ENCODE measurements at places on chromosomes 4 and X.

- peaks cover 19% of the 10 kb centered on the region for H3K4me1 ChIP-seq
- H3K27ac ChIP-seq: peak overlapping the region; percentile 77
- peak; percentile 13 for DNase-seq
These were observed 51.3 kb upstream of the MAP3K15 start for GRCh38 chrX:19566359-19567222.

DNA sequence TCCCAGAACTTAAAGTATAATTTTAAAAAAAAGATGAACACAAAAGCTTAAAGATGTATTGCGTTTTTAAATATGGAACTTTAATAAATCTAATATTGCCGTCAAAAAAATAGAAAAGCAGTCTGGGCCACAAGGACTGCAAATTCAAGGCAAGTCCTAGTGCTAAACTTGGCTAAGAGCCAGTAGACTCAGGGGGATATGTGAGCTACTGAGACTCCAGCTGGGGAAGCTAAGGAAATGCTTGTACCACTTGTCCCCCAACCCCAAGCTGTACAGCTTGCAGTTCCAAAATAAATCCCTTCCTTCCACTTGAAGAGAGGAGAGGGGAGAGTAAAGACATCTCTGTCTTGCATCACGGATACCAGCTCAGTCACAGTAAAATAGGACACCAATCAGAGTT lies 290.8 kb upstream of the FGF13 start:
- H3K4me1 ChIP-seq: no peaks in the 10 kb centered on the region
- no peaks in the 10 kb centered on the region for H3K27me3 ChIP-seq
- no peaks in the 10 kb centered on the region for H3K36me3 ChIP-seq
- H3K4me3 ChIP-seq: no peak overlapping the region
- no peak for DNase-seq
- no peak overlapping the region for H3K27ac ChIP-seq

DNA sequence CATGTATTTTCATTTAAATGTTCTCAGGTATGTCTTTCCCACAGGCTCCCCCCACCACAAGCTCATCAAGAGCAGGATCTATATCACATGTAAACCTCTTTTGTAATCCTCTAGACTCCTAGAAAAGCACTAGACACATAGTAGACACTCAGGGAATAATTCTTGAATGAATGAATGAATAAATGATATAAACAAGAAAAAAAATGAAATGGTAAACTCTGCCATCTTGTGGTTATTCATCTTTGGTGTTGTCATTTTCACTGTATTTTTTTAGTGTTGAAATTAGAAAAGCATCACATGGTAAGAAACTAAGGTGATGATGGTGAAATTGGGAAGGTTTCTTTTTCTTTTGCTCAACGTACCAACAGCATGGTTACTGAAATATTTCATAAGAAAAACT lies 34.2 kb upstream of the C1GALT1C1 start:
- no peak overlapping the region for H3K27ac ChIP-seq
- peaks cover 2% of the 10 kb centered on the region for H3K4me1 ChIP-seq
- H3K27me3 ChIP-seq: no peaks in the 10 kb centered on the region
- DNase-seq: no peak
- no peaks in the 10 kb centered on the region for H3K36me3 ChIP-seq

GRCh38 chr4:171932238-171932637 lies 119.0 kb downstream of the GALNTL6 start:
- H3K27me3 ChIP-seq: no peaks in the 10 kb centered on the region
- H3K27ac ChIP-seq: no peak overlapping the region
- no peak overlapping the region for H3K4me3 ChIP-seq

- no peak for DNase-seq
- no peaks in the 10 kb centered on the region for H3K27me3 ChIP-seq
- H3K4me1 ChIP-seq: no peaks in the 10 kb centered on the region
These were observed 45.6 kb downstream of the GABRA3 start for GRCh38 chrX:152405561-152405960.

DNA sequence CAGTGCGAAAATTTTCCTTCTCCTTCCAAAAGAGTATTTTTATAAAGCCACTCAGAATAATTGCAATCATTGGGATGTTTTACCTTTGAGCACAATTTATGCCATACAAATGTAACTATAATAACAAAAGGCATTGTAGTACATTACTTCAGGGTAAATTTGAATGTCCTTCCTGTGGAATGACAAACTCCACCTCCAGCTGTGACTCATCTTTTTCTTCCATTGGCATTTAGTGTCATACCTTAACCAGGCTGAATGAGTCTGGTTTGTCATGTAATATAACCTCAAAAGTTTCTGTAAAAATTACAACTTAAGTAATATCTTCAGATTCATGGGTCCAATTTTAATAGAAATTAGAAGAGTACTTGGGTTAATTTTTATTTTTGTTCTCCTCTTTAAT lies 93.3 kb downstream of the TMEM47 start:
- H3K36me3 ChIP-seq: no peaks in the 10 kb centered on the region
- no peak overlapping the region for H3K27ac ChIP-seq
- DNase-seq: no peak
- no peaks in the 10 kb centered on the region for H3K4me1 ChIP-seq
- H3K4me3 ChIP-seq: no peak overlapping the region

- no peaks in the 10 kb centered on the region for H3K36me3 ChIP-seq
- no peak overlapping the region for H3K27ac ChIP-seq
These were observed 7.5 kb upstream of the BMP2K start for GRCh38 chr4:78768452-78769180.

DNA sequence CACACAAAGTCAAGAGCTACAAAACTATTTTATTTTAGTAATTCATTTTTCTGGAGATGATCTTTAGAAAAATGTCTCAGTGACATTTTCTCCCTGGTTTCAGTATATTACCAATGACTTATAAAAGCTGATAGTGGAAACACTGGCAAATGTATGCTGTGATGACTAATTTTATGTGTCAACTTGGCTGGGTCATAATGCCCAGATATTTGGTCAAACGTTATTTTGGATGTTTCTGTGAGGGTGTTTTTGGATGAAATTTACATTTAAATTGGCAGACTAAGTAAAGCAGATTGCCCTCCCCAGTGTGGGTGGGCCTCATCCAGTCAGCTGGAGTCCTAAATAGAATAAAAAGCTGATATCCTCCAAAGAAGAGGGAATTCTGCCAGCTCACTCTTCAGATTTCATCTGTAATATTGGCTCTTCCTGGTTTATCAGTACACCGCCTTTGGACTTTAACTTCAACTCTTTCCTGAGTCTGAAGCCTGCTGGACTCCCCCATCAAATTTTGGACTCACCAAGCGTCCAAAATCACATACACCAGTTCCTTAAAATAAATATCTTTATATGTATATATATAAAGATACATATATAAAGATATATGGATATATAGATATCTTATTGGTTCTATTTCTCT lies 31.2 kb upstream of the RAB40A start:
- no peaks in the 10 kb centered on the region for H3K27me3 ChIP-seq
- no peak overlapping the region for H3K27ac ChIP-seq
- no peak overlapping the region for H3K4me3 ChIP-seq
- H3K36me3 ChIP-seq: peaks cover 5% of the 10 kb centered on the region

DNA sequence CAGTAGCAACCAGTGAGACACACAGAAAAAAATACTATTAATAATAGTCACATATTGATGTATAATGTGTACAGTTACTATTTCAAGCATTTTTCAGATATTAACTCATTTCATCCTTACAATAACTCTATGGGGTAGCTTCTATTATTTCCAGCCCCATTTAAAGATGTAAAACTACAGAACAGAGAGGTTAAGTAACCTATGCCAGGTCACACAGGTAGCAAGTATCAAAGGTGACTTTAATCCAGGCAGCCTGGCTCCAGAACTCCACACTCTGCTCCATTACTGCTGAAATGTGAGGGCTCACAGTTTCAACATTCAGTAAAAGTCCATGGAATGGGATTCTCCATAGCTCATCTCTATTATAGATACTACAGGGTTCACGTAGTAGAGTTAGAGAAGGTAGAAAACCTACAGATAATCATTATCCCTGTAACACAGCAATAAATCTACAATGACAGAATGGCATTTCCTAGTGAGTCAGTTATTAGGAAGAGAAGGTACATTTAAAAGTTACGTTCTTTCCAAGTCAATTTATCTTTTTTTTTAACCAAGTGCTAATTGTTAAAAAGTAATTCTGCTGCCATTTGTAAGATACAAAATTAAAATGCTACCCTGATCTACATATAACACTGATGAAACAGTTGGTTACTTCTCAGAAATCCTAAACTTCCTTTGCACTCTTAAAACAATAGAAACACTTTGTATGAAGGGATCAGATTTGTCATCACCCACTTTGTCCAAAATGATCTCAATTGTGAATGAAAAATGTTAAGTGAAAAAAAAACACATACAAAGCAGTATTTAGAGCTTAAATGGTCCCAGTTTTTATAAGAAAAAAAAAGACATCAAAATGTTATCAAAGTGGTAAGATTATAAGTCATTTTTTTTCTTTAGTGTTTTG lies 18.7 kb downstream of the RELL1 start:
- no peaks in the 10 kb centered on the region for H3K27me3 ChIP-seq
- no peak for DNase-seq
- no peak overlapping the region for H3K4me3 ChIP-seq
- H3K27ac ChIP-seq: no peak overlapping the region
- H3K4me1 ChIP-seq: peaks cover 33% of the 10 kb centered on the region

DNA sequence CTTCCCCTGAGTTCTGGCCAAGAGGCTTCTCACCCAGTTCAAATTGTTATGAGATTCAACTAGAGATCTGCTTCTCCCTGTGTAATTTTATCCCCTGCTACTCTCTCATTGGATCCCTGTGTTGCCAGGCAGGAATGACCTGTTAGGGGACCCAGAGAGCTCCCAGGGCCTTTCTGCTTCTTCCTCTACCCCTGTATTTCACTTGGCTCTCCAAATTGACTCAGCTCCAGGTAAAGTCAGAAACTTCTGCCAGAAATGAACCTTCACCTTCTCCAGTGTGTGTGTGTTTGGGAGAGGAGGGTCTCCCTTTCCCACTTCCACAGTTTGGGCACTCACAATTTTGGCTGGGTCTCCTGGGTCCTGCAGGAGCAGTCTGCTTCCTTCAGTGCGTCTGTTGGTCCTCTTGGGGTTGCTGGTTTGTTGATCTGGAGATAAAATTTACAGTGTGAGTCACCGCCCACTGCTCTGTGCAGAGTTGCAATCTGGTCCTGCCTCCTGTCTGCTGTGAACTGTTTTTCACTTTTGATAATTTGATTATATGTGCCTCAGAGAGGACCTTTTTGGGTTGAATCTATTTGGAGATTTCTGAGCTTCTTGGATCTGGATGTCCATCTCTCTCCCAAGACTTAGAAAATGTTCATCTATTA lies 112.4 kb upstream of the EDA2R start:
- H3K36me3 ChIP-seq: no peaks in the 10 kb centered on the region
- no peaks in the 10 kb centered on the region for H3K27me3 ChIP-seq
- H3K27ac ChIP-seq: no peak overlapping the region

GRCh38 chr4:80367737-80368136 lies 32.2 kb downstream of the CFAP299 start:
- H3K36me3 ChIP-seq: no peaks in the 10 kb centered on the region
- no peak overlapping the region for H3K4me3 ChIP-seq
- no peak for DNase-seq
- H3K27me3 ChIP-seq: no peaks in the 10 kb centered on the region

DNA sequence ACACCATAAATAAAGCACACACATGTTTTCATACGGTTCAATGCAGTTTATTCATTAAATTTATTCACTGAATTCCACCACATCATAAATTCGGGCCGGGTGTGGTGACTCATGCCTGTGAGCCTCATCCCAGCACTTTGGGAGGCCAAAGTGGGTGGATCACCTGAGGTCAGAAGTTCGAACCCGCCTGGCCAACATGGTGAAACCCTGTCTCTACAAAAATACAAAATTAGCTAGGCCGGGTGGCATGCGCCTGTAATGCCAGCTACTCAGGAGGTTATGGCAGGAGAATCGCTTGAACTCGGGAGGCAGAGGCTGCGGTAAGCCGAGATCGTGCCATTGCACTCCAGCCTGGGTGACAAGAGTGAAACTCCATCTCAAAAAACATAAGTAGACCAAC lies 131.6 kb downstream of the PDS5A start:
- H3K4me3 ChIP-seq: no peak overlapping the region
- H3K27ac ChIP-seq: no peak overlapping the region
- H3K27me3 ChIP-seq: no peaks in the 10 kb centered on the region

GRCh38 chr4:4225915-4226605 lies 669 bp downstream of the OTOP1 start:
- no peak overlapping the region for H3K27ac ChIP-seq
- no peak for DNase-seq
- H3K4me1 ChIP-seq: peaks cover 11% of the 10 kb centered on the region

- H3K27ac ChIP-seq: no peak overlapping the region
- H3K4me1 ChIP-seq: no peaks in the 10 kb centered on the region
- no peak for DNase-seq
- H3K4me3 ChIP-seq: no peak overlapping the region
- no peaks in the 10 kb centered on the region for H3K36me3 ChIP-seq
- H3K27me3 ChIP-seq: no peaks in the 10 kb centered on the region
These were observed 92.2 kb upstream of the RAPGEF2 start for GRCh38 chr4:159010563-159011260.

DNA sequence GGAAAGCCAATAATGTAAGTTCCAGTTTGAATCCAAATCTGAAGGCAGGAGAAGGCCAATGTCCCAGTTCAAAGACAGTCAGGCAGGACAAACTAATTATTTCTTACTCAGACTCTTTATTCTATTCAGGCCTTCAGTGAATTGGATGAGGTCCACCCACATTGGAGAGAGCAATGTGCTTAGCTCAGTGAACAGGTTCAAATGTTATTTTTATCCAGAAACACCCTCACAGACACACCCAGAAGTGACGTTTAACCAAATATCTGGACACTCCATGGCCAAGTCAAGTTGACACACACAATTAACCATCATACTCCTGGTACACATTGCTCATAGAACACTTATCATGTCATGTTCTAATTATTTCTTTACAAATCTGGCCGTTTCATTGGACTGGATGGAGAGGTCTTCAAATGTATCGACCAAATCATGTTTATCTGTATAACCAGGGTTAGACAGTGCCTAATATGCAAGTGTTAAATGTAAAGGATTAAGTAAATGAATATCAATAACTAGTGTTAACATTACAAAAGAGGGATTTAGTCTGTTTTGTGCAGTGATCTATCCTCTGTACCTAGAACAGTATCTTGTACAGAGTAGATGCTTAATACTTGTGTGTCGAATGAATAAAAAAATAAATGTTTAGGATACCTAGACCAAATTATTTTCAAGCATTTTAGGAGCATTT lies 27.1 kb upstream of the XK start:
- H3K27me3 ChIP-seq: no peaks in the 10 kb centered on the region
- no peaks in the 10 kb centered on the region for H3K36me3 ChIP-seq
- no peak overlapping the region for H3K4me3 ChIP-seq

GRCh38 chr4:183968931-183969330 lies 63.8 kb downstream of the STOX2 start:
- DNase-seq: no peak
- no peaks in the 10 kb centered on the region for H3K36me3 ChIP-seq
- H3K4me1 ChIP-seq: no peaks in the 10 kb centered on the region
- no peak overlapping the region for H3K27ac ChIP-seq
- H3K27me3 ChIP-seq: peaks cover 71% of the 10 kb centered on the region

- H3K4me1 ChIP-seq: no peaks in the 10 kb centered on the region
- H3K36me3 ChIP-seq: no peaks in the 10 kb centered on the region
- no peaks in the 10 kb centered on the region for H3K27me3 ChIP-seq
These were observed 73.3 kb downstream of the TASL start for GRCh38 chrX:30504309-30504708.

- H3K36me3 ChIP-seq: no peaks in the 10 kb centered on the region
- no peaks in the 10 kb centered on the region for H3K27me3 ChIP-seq
- no peak overlapping the region for H3K4me3 ChIP-seq
- no peaks in the 10 kb centered on the region for H3K4me1 ChIP-seq
- H3K27ac ChIP-seq: no peak overlapping the region
These were observed 286.1 kb downstream of the DCHS2 start for GRCh38 chr4:154205471-154205870.
